ENCODE measurements at places on chromosomes 12 and 14.

- no peak for DNase-seq
These were observed 94.7 kb upstream of the DIO3 start for GRCh38 chr14:101466456-101467180.

DNA sequence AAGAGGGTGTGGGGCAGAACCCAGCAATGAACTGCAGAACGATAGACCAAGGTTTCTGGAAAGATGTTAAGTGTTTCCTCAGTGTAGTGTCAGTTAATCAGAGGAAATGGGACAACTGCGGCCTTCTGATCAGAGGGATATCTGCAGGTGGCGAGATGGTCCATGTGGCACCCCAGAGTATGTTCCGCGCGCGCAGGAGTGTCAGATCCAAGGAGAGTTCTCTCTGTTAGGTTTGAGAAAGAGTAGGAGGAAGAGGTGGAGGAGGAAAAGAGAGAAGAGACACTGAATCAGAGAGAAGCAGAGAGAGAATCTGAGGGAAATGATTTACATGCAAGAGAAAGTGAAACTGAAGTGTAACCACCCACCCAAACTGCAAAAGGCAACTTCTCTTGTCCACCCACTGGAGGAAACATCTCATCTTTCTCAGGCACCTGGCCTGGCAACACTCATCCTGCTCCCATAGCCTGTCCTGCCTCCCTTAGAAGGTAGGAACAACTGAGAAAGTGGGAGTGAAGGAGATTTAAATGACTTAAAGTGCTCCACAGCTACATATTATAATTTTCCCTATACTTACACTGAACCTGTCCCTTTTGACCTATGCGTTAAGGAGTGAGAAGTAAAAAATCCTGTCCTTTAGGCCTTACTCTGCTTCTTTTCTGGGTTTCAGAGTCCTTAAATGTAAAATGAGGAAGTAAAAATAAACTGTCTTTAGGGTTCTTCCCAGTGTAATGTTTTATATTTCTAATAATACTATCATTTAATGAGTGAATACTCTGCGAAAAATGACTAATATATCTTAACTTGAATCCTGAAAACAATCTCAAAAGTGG lies 6.8 kb upstream of the TESPA1 start:
- no peak for DNase-seq

- DNase-seq: no peak
These were observed 388.8 kb upstream of the PDE3A start for GRCh38 chr12:19979584-19979983.

- no peak for DNase-seq
These were observed 26.0 kb downstream of the ADIPOR2 start for GRCh38 chr12:1716911-1717310.

GRCh38 chr12:118185602-118186397 lies 49.9 kb downstream of the PEBP1 start:
- no peak for DNase-seq

GRCh38 chr12:26177283-26177682 lies 18.1 kb upstream of the SSPN start:
- DNase-seq: no peak

GRCh38 chr12:65945457-65945856 lies 121.2 kb downstream of the HMGA2 start:
- no peak for DNase-seq

DNA sequence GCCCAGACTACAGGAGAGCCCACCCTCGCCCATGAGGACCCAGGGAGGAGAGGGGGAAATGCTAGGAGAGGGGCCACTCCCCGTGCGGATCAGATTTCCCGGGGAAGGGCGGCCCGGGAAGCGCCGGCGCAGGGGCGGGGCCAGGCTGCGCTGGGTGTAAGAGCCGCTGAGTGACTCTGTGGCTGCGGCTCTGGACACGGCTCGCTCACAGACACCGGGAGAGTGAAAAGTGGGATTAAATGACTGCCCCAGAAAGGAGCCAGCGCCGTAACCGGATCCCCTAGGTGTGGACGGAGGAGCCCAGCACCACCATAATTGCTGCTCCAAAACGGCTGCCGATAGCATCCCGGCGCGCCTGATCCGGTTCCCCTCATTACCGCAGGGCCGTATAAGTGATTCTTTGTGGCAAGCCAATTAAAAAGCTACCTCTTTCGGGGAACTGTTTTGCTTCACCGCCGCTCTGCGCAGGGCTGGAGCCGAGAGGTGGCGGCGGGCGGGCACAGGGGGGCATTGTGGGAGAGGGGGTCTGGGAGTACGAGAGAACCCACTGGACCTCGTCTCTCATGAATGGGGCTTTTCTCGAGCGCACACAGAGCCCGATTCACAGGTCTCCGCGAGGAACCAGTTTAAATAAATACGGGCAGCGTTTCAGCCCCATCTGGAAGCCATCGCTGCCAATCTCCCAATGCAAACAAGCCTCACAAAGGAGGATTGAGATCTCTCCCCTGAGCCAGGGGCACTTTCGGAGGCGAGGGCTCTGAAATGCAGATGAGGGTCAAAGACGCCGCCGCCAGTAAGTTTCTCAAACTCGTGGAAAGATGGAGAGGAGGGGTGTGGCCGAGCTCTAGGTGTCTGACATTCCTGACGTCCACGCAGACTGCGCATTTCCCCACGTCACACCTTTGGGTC lies 2.5 kb downstream of the COL2A1 start:
- no peak for DNase-seq

- DNase-seq: no peak
These were observed 232.8 kb upstream of the DIO3 start for GRCh38 chr14:101328412-101329028.

GRCh38 chr14:23141706-23142444 lies 22.8 kb upstream of the CEBPE start:
- no peak for DNase-seq

GRCh38 chr12:78683031-78683430 lies 181.5 kb upstream of the SYT1 start:
- DNase-seq: no peak

DNA sequence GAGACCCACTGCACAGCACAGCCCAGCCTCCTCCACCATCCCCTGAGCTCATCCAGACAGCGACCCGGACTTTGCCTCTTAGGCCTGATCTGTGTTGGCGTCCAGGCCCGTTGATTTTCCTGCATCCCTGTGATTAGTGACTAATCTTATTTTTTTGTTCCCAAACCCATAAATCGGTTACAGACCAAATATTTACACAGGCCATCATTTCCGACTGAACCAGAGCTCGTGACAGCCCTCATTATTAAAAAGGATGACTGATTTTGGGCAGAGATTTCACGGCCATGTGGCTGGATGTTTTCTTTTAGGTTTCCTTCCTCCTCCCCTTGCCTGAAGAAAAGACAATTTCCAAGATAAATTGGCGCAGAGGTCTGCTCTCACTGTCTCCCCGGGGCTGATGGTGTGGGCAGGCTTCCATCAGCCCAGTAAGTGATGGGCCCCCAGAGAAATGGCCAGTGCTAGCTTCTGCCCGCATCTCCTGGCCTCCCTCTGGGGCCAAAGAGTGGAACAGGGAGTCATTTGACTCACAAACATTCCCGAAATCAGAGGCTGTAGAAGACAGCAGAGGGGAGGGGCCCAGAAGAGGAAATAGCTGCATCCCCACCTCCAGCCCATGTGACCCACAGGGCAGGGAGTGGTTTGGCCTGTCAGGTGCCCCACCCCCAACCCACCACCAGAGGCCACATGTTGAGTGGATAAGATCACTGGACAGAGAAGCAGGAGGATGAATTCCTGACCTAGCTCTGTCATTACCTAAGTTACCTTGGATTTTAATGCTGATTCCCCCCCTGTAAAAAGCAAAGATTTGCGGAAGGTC lies 283.5 kb downstream of the KSR2 start:
- no peak for DNase-seq

DNA sequence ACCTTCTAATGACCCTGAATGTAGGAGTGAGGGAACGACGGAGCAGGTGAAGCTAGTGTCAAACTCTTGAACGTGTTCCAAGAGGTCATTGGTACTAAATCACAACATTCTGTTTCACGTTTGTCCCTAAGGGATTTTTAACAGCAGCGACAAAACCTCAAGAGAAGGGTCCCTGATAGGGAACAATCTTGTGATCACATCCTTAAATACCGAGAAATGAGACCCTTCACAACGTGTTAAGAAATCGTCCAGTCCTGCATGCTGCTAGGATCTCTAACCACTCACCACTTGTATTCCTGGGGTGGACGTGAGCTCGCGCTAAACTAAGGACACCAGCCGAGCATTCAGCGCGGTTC lies 134.1 kb upstream of the KRAS start:
- no peak for DNase-seq

DNA sequence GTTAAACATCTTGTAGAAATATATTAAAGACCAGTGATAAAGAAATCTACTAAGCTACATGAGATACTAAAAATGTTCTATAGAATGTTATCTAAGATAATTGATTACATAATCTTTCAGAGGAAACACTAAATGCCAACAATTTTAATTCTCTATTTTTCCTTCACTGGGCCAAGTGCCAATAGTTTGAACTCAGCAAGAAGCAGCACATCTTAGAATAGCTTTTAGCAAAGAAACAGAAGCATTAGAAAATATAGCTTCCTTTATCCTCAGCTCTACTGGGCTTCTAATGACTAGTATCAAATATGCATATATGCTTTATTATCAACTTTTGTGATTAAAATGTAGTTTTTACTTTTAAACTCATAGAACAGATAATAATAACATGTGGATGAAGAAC lies 461.4 kb upstream of the USP15 start:
- no peak for DNase-seq
